ENCODE measurements at places on chromosomes 11 and 22. TPM values are rescaled to one million over a fixed set of nuclear protein-coding genes. Genes with fewer than 3 reads are reported as not detected.

The IGSF9B gene
- 49.7 TPM for total RNA-seq

The GGT1 gene
- 0.77 TPM for total RNA-seq

GRCh38 chr11:102064316-102064715, 17.1 kb downstream of the CFAP300 start:
- no peak for DNase-seq
- H3K4me3 ChIP-seq = no peak overlapping the region
- no peaks in the 10 kb centered on the region for H3K4me1 ChIP-seq
- no peaks in the 10 kb centered on the region for H3K27me3 ChIP-seq

DNA sequence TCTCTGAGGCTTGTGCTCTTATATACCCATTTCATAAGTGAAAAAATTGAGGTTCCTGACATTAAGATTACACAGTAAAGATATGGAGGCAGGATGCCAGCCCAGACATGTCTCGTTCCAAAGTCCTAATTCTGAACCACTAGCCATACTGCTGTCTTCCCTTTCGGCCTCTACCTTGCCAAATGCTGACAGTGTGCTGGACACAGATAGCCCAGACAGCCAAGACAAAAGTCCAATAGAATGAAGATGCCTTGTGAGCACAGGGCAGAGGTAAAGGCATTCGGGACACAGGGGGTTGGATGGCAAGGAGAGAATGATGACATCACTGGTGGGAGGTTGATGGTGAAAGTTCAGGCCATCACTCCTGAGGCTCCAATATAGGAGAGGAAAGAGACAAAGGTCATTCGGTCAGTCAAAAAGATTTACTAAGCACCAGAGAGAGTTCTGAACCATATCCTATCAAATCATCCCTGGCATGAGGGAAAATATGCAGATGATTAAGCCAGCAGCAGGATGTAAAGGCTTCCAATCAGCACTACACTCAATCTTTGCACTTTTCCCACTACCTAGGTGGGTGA, 174.0 kb upstream of the MTMR2 start:
- H3K27ac ChIP-seq = peak overlapping the region; percentile 61
- DNase-seq = no peak
- H3K36me3 ChIP-seq = no peaks in the 10 kb centered on the region
- peaks cover 15% of the 10 kb centered on the region for H3K4me1 ChIP-seq
- H3K4me3 ChIP-seq = no peak overlapping the region
- H3K27me3 ChIP-seq = no peaks in the 10 kb centered on the region

GRCh38 chr11:99160447-99160846, 139.7 kb downstream of the CNTN5 start:
- H3K27ac ChIP-seq = no peak overlapping the region
- no peaks in the 10 kb centered on the region for H3K27me3 ChIP-seq
- no peaks in the 10 kb centered on the region for H3K4me1 ChIP-seq
- DNase-seq = no peak
- no peaks in the 10 kb centered on the region for H3K36me3 ChIP-seq

- H3K27me3 ChIP-seq = no peaks in the 10 kb centered on the region
- peaks cover 9% of the 10 kb centered on the region for H3K4me1 ChIP-seq
- H3K36me3 ChIP-seq = no peaks in the 10 kb centered on the region
- H3K27ac ChIP-seq = no peak overlapping the region
- DNase-seq = peak; percentile 70
Observed at GRCh38 chr11:73393479-73394415, 17.5 kb downstream of the RELT start.

All from heart right ventricle (tissue), 16 donors.